Renal cortical epithelial cell (primary cell): ENCODE measurements at places on chromosomes 5 and 9. TPM values are rescaled to one million over a fixed set of nuclear protein-coding genes. Genes with fewer than 3 reads are reported as not detected.

The COL27A1 gene
- 4.3 and 48.4 TPM in 2 replicates for total RNA-seq

The GALT gene
- 24.7 and 30.2 TPM in 2 replicates for total RNA-seq

The PCDHB11 gene
- 0.17 and 1.6 TPM in 2 replicates for total RNA-seq

The TCF7 gene
- total RNA-seq: 1.0 and 2.0 TPM in 2 replicates

The FOXI1 gene
- total RNA-seq: not detected in 2 replicates

The ZMYND19 gene
- total RNA-seq: 11.0 and 19.1 TPM in 2 replicates

The F2RL1 gene
- total RNA-seq: 119 and 170 TPM in 2 replicates

The HMMR gene
- 1.4 and 18.9 TPM in 2 replicates for total RNA-seq

The LRRC70 gene
- 0.52 and 1.7 TPM in 2 replicates for total RNA-seq

The LCNL1 gene
- not detected in 2 replicates for total RNA-seq

The TBCA gene
- 96.7 and 103 TPM in 2 replicates for total RNA-seq

The RXRA gene
- 8.3 and 26.5 TPM in 2 replicates for total RNA-seq

The PRRC1 gene
- 48.1 and 70.6 TPM in 2 replicates for total RNA-seq

The CSF2 gene
- 0.60 and 217 TPM in 2 replicates for total RNA-seq

The CBY3 gene
- total RNA-seq: not detected in 2 replicates

The ANKRD31 gene
- total RNA-seq: under 0.01 and 0.25 TPM in 2 replicates

The ACTBL2 gene
- total RNA-seq: 5.6 and 8.0 TPM in 2 replicates

The TMEM252 gene
- total RNA-seq: 0.20 TPM in 1 of 2 replicates, not detected in the other

The TNIP1 gene
- 402 and 506 TPM in 2 replicates for total RNA-seq

The ROPN1L gene
- 3.1 TPM in 1 of 2 replicates, not detected in the other for total RNA-seq

The FBP1 gene
- 0.10 and 2.3 TPM in 2 replicates for total RNA-seq

The RAB24 gene
- total RNA-seq: 13.5 and 23.0 TPM in 2 replicates

The CDC20B gene
- total RNA-seq: 0.52 TPM in 1 of 2 replicates, not detected in the other

The SH3TC2 gene
- total RNA-seq: 6.4 and 13.9 TPM in 2 replicates

The NTNG2 gene
- total RNA-seq: 0.15 and 0.17 TPM in 2 replicates

The RAB3C gene
- total RNA-seq: not detected in 2 replicates

The IFNA21 gene
- total RNA-seq: not detected in 2 replicates

The GPR151 gene
- total RNA-seq: not detected in 2 replicates

The VLDLR gene
- 26.2 and 130 TPM in 2 replicates for total RNA-seq

The PLAC8L1 gene
- total RNA-seq: not detected in 2 replicates

The GABRB2 gene
- total RNA-seq: not detected in 2 replicates

The PDE6A gene
- total RNA-seq: 0.10 TPM in 1 of 2 replicates, not detected in the other

The MACROH2A1 gene
- total RNA-seq: 282 and 337 TPM in 2 replicates

The SCGB3A2 gene
- total RNA-seq: not detected in 2 replicates

The MARVELD2 gene
- total RNA-seq: 22.9 and 26.6 TPM in 2 replicates

The SOX30 gene
- total RNA-seq: 0.05 and 0.17 TPM in 2 replicates

The SMIM33 gene
- not detected in 2 replicates for total RNA-seq

The NR2F1-AS1 gene
- total RNA-seq: 0.69 and 1.8 TPM in 2 replicates

The ZNF483 gene
- 5.7 and 6.7 TPM in 2 replicates for total RNA-seq

The GRIA1 gene
- total RNA-seq: not detected in 2 replicates

The EDIL3 gene
- 6.9 and 10.1 TPM in 2 replicates for total RNA-seq

The CYFIP2 gene
- total RNA-seq: 38.7 and 57.9 TPM in 2 replicates

The FAM221B gene
- not detected in 2 replicates for total RNA-seq

The ANKRD18B gene
- 7.3 and 13.8 TPM in 2 replicates for total RNA-seq

The ORM2 gene
- not detected in 2 replicates for total RNA-seq

The PLPP7 gene
- 8.0 and 9.9 TPM in 2 replicates for total RNA-seq

The TPPP gene
- 0.17 and 0.25 TPM in 2 replicates for total RNA-seq

The FOXD4L5 gene
- total RNA-seq: 0.17 and 0.20 TPM in 2 replicates

The PRR7 gene
- total RNA-seq: 9.4 and 11.0 TPM in 2 replicates

The GRIN1 gene
- total RNA-seq: 0.30 TPM in 1 of 2 replicates, not detected in the other

The CMBL gene
- 7.6 and 28.6 TPM in 2 replicates for total RNA-seq

The KIF20A gene
- 1.3 and 17.9 TPM in 2 replicates for total RNA-seq

The CYLC2 gene
- not detected in 2 replicates for total RNA-seq

The SEC61B gene
- total RNA-seq: 70.1 and 134 TPM in 2 replicates

The SNX24 gene
- 47.5 and 60.3 TPM in 2 replicates for total RNA-seq

The SPINK13 gene
- total RNA-seq: 1.4 and 1.8 TPM in 2 replicates

The PCDHB14 gene
- total RNA-seq: 0.35 and 3.5 TPM in 2 replicates
